ENCODE measurements at places on chromosomes 2 and 18.
A peak's percentile ranks its signal among the peaks of the same experiment; 100 is the strongest.

DNA sequence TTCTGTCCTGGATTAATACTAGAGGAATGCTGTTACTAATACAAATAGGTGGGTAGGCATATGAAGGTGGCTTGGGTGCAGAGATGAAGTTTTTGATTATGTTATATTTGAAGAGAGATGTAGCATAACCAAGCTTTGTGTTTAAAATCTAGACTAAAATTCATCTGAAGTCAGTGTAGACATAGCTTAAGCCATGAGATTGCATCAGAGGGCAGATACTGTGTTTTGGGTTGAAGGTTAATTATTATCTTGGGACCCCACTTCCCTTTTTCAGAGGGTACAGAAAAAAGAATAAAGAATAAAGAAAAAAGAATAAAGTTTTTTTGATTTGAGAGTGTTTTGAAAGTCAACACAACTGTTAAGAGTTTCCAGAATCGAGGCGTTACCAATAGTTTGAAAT is 13.0 kb downstream of the PPM1B start:
- no peak for DNase-seq

GRCh38 chr18:21314724-21315123 is 72.7 kb downstream of the GREB1L start:
- DNase-seq: no peak

DNA sequence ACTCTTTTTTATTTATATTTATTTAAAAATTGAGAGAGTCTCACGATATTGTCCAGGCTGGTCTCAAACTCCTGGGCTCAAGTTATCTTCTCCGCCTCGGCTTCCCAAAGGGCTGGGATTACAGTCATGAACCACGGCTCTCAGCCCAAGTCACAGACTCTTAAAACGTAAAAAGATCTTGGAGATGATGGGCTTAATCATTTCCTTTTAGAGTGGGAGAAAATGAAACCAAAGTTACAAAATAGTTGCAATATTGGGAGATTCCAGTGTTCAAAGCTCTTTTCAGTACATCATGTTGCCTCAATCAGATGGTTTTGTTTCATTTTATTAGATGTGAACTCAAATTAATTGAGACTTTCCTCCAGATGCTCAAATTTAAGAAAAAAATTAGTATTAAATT is 151.4 kb upstream of the XPO1 start:
- no peak for DNase-seq

GRCh38 chr2:6008726-6009125 is 316.5 kb downstream of the SOX11 start:
- no peak for DNase-seq

DNA sequence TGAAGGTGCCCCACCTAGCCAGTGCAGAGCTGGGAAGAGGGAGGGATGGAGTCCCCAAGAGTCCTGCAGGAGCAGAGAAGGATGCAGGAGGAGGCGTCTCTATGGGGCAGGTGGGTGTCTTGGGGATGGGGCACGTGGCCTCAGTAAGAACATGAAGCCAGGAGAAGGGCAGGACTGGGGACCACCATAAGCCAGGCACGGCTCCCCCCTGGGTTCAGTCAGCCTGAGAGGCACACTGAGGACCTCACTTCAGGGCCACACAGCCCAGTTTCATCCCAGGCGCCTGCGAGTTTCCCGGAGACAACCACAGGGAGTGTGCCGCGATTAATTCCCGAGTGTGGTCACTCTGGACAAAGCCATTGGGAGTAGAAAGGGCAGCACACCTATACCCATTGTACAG is 120.3 kb downstream of the GYPC start:
- no peak for DNase-seq

- peak; percentile 62 for DNase-seq
These were observed 89.4 kb downstream of the HDAC4 start for GRCh38 chr2:239311132-239312040.

- no peak for DNase-seq
These were observed 18.6 kb upstream of the NARS1 start for GRCh38 chr18:57640236-57640635.

DNA sequence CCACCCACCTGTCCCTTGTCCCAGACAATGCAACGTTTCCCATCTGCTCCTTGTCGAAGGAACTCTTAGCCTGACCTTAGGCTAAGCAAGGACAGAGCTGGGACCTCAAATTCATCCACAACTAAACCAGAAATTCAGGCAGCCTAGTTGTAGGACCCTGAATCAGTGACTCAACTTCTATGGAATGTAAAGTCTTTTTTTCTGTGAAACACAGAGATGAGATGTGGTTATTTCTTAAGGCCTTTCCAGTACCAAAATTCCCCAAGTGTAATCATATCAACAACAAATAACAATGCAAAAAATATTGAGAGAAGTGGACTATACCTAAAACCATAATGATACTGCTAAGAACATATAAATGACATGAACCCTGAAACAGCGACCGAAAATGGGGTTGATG is 46.7 kb downstream of the EN1 start:
- no peak for DNase-seq

DNA sequence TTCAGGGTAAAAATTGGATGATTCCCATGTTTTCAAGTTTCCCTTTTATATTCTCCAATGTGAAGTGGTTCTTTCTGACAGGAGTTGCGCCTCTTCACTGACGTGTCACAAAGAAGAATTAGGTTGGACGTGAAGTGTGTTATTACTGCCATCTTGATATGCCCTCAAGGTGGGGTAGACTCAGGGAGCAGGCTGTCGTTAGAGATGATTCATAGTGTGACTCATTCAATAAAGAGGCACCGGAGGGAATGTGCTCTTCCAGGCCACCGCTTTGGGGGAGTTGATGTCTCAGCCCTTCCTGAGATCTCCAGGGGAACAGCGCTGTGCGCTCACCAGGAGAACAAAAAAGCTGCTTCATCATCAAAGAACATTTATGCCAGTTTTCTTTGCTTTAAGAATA is 3.6 kb upstream of the DGKD start:
- DNase-seq: peak; percentile 77

DNA sequence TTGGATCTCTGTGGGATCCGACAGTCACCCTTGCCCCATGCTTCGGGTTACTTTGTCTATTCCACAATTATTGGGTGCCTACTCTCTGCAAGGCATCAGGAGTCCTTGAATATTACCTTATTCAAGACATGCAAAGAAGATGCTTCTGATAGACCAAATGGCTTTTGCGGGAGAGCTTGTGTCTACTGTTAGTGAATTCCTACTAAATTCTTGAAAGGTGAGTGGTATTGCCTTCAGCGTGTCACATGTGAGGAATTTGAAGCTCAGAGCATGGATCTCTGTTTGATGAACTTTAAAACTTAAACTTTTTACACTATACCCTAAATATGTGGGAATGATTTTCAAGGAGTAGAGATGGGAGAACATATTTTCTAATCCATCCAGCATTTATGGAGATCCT is 184.4 kb downstream of the LTBP1 start:
- DNase-seq: no peak

DNA sequence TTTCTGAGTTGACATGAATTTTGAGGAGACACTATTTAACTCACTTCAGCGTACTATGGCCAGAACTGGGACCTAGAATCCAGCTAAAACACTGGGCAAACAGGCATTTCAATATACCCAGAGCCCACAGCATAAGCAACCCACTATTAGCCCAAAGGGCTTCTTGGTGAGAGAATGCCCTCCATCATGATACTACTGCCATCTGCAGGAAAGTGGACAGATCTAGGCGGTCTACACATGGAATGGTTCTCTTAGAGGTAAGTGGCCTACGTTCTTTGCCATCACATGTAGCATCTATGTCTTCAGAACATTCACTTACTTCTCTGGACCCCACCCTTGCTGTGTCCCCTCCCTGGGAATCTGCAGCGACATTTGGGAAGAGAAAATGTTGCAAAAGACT is 181.3 kb upstream of the LINC00305 start:
- DNase-seq: no peak

DNA sequence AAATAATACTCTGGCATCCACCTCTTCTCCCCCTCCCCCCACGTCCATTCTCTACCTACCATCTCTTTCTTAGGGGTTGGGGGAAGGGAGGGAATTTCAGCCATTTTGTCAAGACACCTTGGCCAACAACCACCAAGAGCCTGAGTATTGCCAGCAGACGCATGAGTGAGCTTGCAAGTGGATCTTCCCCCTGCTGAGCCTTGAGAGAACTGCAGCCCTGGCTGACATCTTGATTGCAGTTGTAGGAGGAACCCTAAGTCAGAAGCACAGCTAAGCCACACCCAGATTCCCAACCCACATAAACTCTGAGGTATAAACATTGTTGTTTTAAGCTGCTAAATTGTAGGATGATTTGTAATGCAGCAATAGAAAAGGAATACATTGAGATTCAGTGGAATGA is 165.6 kb downstream of the TMEFF2 start:
- no peak for DNase-seq

DNA sequence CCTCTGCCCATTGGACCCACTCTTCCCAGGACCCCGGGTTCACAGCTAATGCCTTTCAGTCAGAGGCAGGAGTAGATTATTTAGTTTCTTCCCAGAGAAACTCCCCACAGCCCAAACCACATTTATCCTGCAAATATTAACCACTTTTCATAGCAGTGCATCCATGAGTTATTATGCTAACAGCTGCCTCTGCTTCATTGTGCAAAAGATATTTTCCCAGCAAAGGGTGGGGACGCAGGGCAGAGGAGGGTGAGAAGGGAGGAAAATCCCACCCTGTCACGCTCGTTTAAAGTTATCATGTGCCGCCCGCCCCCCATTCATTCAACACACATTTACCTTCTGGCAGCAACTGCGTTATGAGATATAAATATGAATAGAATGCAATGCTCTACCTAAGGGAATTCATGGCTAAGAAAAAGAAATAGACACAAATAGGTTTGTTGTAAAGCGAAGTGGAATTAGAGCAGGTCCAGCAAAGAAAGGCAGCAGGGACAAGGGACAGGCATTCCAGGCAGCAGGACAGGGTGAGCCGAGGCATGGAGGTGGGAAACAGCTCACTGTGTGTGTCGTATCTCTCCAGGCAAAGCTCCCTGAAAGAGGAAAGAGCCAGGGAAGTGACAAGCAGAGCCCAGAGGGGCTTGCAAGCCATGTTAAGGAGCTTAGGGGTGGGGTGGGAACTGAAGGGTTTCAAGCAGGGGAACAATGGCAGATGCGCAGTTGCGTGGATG is 46.3 kb upstream of the LTBP1 start:
- no peak for DNase-seq

- DNase-seq: peak; percentile 89
These were observed 224.4 kb upstream of the APCDD1 start for GRCh38 chr18:10230072-10230471.

DNA sequence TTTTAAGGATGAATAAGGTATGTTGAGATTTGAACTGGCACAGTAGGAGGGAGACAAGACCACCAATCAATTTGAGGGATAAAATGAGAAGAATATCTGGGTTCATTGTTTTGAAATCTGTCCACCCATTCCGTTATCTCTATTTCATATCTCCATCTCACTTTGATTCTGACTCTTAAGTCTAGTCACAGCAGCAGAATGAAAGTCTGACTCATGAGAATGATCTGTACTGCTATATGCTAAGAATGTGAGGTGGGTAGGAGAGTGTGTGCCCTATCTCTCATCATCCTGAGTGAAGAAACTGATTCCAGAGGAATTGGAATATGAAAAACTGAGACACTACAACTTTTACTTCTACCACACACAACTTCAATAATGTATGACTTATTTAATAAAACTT is 1994.5 kb upstream of the PIK3C3 start:
- DNase-seq: no peak

GRCh38 chr18:59884351-59884750 is 15.4 kb upstream of the PMAIP1 start:
- no peak for DNase-seq

DNA sequence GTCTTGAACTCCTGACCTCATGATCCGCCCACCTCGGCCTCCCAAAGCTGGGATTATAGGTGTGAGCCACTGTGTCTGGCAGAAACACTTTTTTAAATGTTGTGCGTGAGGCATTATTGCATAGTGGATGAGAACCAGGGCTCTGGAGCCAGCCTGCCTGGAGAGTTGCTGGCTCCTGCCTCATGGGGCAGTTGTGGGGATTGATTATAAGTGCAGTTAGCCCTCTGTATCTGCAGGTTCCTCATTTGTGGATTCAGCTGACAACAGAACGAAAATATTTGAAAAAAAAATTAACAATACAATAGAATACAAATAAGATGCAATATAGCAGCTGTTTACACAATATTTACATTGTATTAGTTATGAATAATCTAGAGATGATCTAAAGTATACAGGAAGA is 129.4 kb upstream of the EML6 start:
- DNase-seq: no peak

GRCh38 chr2:107931412-107931811 is 54.9 kb upstream of the SLC5A7 start:
- no peak for DNase-seq

- no peak for DNase-seq
These were observed 49.9 kb downstream of the KDM3A start for GRCh38 chr2:86491088-86491487.

- no peak for DNase-seq
These were observed 238.7 kb downstream of the ERBB4 start for GRCh38 chr2:212299943-212300342.

DNA sequence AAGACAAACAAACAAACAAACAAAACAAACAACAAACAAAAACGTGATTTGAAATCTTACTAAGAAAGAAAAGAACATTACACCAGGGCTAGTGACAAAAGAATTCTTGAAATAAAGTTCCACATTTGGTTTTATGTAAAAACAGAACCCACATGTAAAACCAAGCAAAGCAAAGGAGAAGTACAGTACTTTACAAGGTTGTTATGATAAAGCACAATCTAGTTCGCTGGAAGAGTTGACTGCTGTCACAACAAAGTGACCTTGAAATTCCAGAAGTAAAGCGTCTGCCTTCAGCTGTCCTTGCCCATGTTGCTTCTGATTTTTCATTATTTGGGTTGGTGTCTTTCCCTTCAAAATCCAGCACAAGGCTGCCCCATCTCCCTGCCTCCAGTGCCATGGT is 94.8 kb upstream of the CYRIA start:
- DNase-seq: no peak

GRCh38 chr18:50614838-50615237 is 55.0 kb downstream of the MAPK4 start:
- DNase-seq: no peak

- DNase-seq: no peak
These were observed 61.2 kb downstream of the FARSB start for GRCh38 chr2:222594679-222595078.

DNA sequence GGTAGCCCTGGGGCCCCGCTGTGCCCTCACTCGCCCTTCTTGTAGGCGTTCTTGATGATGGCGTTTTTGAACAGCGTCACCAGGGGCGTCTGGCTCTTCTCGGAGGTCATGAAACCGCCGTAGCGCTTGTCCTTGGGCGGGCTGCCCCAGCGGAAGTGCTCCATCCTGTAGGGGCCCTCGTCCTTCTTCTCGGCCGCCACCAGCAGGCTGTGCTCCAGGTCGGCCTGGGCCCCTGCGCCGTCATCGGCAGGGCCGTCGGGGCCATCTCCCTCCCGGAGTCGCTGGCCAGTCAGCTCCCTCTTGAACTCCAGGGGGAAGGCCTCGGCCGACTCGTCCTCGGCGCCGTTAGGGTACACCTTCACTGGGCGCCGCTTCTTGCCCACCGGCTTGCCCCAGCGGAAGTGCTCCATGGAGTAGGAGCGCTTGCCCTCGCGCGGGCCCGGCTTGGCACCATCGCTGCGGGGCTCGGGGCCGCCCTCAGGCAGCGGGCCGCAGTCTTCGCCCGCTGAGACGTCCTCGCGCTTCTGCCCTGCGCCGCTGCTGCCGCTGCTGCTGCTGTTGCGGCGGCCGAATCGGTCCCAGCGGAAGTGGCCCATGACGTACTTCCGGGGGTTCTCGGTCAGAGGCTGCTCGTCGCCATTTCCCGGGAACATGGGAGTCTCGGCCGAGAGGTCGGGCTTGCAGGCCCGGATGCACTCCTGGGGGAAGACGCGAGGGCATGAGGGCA is 7.2 kb downstream of the POMC start:
- DNase-seq: no peak

GRCh38 chr2:209772290-209772685 is 656 bp downstream of the UNC80 start:
- no peak for DNase-seq
